ENCODE measurements at places on chromosomes 7 and 10. TPM values are rescaled to one million over a fixed set of nuclear protein-coding genes. Genes with fewer than 3 reads are reported as not detected.

The PKD1L1 gene
- not detected for total RNA-seq

The PAX4 gene
- not detected for total RNA-seq

The CYP3A7 gene
- not detected for total RNA-seq

The CHRM2 gene
- not detected for total RNA-seq

The MSRB2 gene
- total RNA-seq = 42.6 TPM

The PDLIM1 gene
- 14.8 TPM for total RNA-seq

The CLCN1 gene
- total RNA-seq = not detected
